ENCODE measurements at places on chromosomes 1 and 21. TPM values are rescaled to one million over a fixed set of nuclear protein-coding genes. Genes with fewer than 3 reads are reported as not detected.

ADGRL2 gene
- 168 TPM for total RNA-seq

RSRP1 gene
- 60.4 TPM for total RNA-seq

PRR9 gene
- total RNA-seq = not detected

DNA sequence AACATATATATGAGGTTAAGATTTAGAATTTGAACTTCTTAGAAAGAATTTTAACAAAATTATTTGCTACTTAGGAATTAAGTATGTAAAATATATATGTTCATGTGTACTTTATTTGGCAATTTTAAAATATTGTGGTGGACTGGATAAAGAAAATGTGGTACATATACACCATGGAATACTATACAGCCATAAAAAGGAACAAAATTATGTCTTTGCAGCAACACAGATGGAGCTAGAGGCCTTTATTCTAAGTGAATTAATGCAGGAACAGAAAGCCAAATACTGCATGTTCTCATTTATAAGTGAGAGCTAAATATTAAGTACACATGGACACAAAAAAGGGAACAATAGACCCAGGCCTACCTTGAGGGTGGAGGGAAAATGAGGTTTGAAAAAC, 72.2 kb upstream of the FMN2 start:
- DNase-seq = no peak

GRCh38 chr1:246329900-246330299, 177.2 kb downstream of the SMYD3 start:
- no peak for DNase-seq

- no peak for DNase-seq
Observed at GRCh38 chr1:35559317-35559944, 1.8 kb downstream of the NCDN start.

DNA sequence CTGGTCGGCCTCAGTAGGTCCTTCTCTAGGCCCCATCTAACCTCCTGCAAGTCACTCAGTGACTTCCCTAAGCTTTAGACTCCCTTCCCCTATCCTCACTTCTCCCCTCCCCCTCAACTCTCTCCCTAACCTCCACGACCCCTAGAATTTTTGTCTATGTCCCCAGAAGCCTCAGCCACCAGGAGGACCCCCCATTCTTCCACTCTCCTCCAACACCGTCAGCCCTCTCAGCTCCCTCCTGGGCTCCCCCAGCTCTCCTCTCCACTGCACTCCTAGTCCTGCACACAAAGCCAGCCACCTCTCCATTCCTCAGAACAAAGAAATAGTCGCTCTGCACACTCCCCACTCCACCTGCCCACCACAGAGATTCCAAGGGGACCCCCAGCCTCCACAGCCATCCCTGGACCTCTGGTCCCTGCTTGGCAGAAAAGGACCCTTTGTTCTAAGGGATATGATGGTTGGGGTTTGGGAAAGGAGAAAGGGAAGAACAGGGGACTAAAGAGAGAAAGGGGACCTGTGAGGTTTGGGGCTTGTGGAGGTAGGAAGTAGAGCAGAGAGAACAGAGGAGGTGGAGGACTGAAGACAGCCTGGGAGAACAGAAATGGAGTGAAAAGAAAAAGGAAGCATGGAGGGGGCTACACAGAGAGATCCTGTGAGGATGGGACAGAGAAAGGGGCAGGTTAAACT, 2.8 kb downstream of the ARHGEF2 start:
- DNase-seq = no peak

Measured in neural crest cell (in vitro differentiated cells).